H1 (cell line): ENCODE measurements at places on chromosomes 3 and 15. TPM values are rescaled to one million over a fixed set of nuclear protein-coding genes. Genes with fewer than 3 reads are reported as not detected.

DNA sequence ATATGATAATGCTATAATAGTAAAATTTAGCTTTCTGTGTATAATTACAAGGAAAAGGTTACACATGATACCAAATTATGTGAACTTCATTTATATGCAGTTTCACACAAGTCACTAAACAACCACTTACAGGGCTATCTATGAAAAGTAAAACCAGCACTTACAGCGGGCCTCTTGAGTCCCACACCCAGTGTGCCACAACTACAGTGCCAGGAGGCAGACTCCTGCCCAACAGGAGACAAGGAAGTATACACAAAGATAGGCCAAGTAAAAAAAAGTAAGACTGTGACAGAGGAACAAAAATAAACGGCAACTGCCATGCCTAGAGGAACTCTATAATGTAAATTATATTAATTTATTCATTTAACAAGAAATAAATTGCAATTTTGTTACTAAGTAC is 53.4 kb upstream of the NEK10 start:
- no peak overlapping the region for H3K27ac ChIP-seq
- H3K27me3 ChIP-seq: no peaks in the 10 kb centered on the region

The ITGB5 gene
- total RNA-seq: 251 and 268 TPM in 2 replicates

The KNL1 gene
- total RNA-seq: 22.3 and 22.5 TPM in 2 replicates

DNA sequence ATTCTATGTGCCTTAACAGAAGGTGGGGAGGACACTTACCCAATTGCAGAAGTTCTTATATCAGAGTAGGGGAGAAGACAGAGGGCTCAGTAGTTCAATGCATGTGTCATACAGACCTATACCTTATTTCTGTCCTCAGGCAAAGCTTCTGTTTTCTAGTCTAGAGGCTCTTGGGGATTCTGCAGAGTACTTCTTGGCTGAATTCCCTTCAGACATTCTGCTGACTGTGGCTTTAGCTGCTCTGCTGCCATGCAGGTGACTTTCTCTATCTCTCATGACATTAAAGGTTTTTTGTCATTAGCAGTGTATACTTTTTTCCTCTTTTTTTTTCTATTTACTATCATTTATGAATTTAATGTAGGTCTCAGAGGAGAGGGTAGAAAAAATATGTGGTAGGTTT is 172.8 kb upstream of the PLSCR5 start:
- H3K4me1 ChIP-seq: no peaks in the 10 kb centered on the region
- H3K27me3 ChIP-seq: no peaks in the 10 kb centered on the region
- no peak overlapping the region for H3K27ac ChIP-seq

DNA sequence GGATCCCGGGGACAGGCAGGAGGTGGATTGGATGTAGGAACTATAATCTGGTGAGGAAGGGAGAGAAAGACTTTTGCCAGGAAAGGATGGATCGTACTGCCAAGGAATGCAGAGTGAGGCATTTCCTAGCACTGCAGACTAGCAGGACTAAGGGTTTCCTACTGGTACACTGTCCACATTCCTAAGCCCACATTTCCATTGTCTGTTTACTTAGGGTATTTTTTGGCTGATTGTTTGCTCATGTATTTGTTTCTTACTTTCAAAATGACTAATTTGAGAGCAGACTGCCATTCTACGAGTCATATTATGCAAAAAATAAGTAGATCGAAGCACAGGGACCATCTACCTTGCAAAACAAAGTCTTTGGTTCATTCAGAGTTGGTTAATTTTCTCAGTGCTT is 1029.5 kb upstream of the NR2F2 start:
- H3K4me3 ChIP-seq: no peak overlapping the region
- no peaks in the 10 kb centered on the region for H3K4me1 ChIP-seq
- no peaks in the 10 kb centered on the region for H3K36me3 ChIP-seq
- no peak overlapping the region for H3K27ac ChIP-seq
- DNase-seq: no peak

DNA sequence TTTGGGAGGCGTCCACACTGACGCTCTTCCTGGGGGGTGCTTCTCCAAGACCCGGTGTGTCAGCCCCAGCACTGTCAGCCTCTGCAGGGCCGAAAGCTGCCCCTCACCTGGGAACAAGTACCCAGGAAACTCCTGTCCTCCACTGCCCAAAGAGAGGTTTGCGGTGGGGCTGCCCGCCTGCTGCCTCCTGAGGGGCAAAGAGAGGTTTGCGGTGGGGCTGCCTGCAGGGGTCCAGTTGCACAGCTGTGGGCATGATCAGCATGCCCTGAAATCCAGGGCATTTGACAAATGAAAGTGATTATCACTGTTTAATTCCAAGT is 15.1 kb upstream of the SNRPA1 start:
- peaks cover 5% of the 10 kb centered on the region; the same call in 1 of the 2 replicates for H3K4me1 ChIP-seq
- no peak overlapping the region for H3K27ac ChIP-seq
- DNase-seq: no peak
- H3K36me3 ChIP-seq: no peaks in the 10 kb centered on the region
- no peaks in the 10 kb centered on the region for H3K27me3 ChIP-seq
- H3K4me3 ChIP-seq: no peak overlapping the region

DNA sequence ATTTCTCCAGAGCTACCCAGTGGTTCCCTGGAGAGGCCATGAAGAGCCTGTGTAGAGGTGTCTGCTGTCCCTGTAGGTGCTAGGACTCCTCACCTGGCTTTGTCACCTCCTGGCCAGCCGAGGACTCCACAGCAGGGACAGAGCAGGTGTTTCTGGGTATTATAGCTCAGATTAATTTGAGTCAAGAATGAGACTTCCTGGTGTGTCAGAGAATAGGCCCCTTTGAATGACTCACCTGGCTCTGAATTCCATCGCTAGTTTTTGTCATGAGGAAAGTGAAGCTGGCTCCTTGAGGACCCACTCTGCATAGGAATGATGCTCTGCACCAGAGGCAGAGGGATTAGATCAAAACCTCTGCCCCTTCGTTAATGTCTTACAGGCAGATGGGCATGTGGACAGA is 167.5 kb upstream of the TOPAZ1 start:
- H3K27ac ChIP-seq: no peak overlapping the region
- H3K4me1 ChIP-seq: peaks cover 10% of the 10 kb centered on the region
- H3K36me3 ChIP-seq: no peaks in the 10 kb centered on the region
- H3K27me3 ChIP-seq: no peaks in the 10 kb centered on the region
- no peak overlapping the region for H3K4me3 ChIP-seq

DNA sequence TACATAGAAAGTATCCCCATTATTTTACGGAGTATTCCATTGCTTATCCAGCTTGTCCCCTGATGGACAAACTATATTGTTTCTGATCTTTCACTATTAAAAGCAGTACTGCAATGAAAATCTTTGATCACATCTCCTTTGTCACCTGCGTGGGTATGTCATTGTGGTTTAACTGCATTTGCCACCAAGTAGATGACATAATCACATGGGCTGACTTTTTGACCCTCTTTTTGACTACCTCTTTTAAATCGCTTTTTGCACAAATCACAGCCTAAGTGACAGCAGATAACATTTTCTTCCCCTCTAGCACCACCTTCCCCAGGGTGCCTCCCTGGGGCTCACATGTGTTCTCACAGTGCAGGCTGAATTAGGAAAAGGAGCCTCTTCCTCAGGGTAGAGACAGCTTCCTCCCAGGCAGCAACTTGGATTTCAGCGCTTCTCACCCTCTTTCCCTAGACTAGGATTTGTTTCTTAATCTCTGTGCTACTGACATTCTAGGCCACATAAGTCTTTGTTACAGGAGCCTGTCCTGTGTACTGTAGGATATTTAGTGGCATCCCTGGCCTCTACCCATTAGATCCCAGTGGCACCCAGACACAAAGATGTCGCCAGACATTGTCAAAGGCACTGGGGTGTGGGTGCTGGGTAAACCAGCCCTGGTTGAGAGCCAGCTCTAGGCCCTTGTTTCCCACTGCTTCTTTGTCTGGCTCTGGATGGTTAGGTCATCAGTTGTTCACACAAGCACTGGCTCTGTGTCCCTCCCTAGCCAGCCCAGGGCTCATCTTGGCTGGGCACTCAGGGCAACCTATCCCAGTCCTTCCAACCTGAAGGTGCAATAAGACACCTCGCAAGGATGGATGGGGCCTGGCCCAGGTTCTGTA is 1.3 kb upstream of the RBP1 start:
- H3K27me3 ChIP-seq: peaks cover 21% of the 10 kb centered on the region
- H3K4me3 ChIP-seq: no peak overlapping the region
- H3K27ac ChIP-seq: no peak overlapping the region
- no peaks in the 10 kb centered on the region for H3K36me3 ChIP-seq

The SHC4 gene
- 0.30 and 0.54 TPM in 2 replicates for total RNA-seq

The SLC51B gene
- not detected in 2 replicates for total RNA-seq

The EPHB1 gene
- 5.9 TPM in 2 replicates for total RNA-seq

- DNase-seq: no peak
- H3K4me1 ChIP-seq: no peaks in the 10 kb centered on the region
- no peak overlapping the region for H3K27ac ChIP-seq
- H3K27me3 ChIP-seq: no peaks in the 10 kb centered on the region
- no peaks in the 10 kb centered on the region for H3K36me3 ChIP-seq
Measured at GRCh38 chr3:67290438-67290837, 292.3 kb downstream of the KBTBD8 start.

The CCR3 gene
- not detected in 2 replicates for total RNA-seq

- H3K36me3 ChIP-seq: no peaks in the 10 kb centered on the region
- no peaks in the 10 kb centered on the region for H3K4me1 ChIP-seq
- no peaks in the 10 kb centered on the region for H3K27me3 ChIP-seq
- DNase-seq: no peak
- H3K27ac ChIP-seq: no peak overlapping the region
Measured at GRCh38 chr15:58704155-58704865, 45.2 kb downstream of the ADAM10 start.

- no peak overlapping the region for H3K4me3 ChIP-seq
- no peaks in the 10 kb centered on the region for H3K36me3 ChIP-seq
- no peak for DNase-seq
Measured at GRCh38 chr3:25043177-25043576, 384.9 kb upstream of the RARB start.

- peaks cover 4% of the 10 kb centered on the region for H3K36me3 ChIP-seq
- no peak overlapping the region for H3K4me3 ChIP-seq
- H3K27ac ChIP-seq: no peak overlapping the region
- H3K27me3 ChIP-seq: no peaks in the 10 kb centered on the region
- peaks cover 3% of the 10 kb centered on the region; the same call in 1 of the 2 replicates for H3K4me1 ChIP-seq
Measured at GRCh38 chr15:75924576-75924975, 20.9 kb downstream of the FBXO22 start.
